ENCODE measurements at places on chromosomes 4 and X.

GRCh38 chr4:100082852-100083251, 107.4 kb downstream of the DDIT4L start:
- DNase-seq = no peak

- DNase-seq = no peak
Measured at GRCh38 chr4:8348071-8348470, 78.5 kb downstream of the HTRA3 start.

DNA sequence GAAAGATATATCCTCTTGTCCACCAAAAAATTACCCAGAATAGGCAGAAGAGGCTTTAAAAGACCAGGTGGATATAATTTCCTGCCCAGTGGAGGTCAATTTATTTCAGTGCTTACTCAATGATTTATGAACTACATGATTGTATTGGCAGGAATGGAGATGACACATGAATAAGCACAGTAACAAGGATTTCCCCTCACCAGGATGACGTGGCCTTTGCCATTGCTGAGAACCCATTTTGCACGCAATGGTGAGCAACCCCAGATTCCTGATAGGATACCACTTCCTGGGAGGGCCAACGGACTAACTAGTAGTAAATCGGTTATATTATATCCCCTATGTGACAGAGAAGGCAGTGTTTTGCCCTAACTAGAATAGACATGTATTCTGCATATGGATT, 11.6 kb upstream of the TTC29 start:
- no peak for DNase-seq

DNA sequence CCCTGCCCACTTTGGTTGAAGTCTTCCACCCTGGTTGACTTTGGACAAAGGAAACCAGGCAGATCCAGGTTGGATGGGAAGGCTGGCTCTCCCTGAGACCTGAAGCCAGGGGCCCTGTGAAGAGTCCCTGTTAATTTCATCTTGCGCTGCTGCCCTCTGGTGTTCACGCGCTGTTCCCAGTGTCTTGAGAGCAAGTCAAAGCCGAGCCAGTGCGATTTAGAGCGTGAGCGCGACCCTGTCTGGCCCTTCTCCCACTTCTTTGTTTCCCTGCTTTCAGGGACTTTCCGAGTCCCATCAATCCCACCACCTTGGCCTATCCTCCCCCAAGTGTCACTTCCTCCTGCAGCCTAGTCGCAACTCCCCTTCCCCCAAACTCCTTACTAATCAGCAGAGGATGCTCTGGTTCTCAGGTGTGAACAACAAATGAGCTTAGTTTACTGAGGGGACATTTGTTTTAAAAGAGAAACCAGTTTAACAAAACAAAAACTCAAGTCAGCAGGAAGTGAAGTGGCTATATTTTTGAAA, 25.8 kb upstream of the CHRNA9 start:
- peak; percentile 90 for DNase-seq

GRCh38 chrX:13607996-13608365, 38.6 kb downstream of the EGFL6 start:
- no peak for DNase-seq

- peak; percentile 30 for DNase-seq
Measured at GRCh38 chr4:120922381-120923206, at the start of gene PRDM5. Gene PRDM5, minus strand, starts transcription at chr4:120922726. Its CDS starts 118 bp downstream, at chr4:120922608.

- DNase-seq = no peak
Measured at GRCh38 chr4:14771094-14771493, 231.2 kb upstream of the CPEB2 start.

DNA sequence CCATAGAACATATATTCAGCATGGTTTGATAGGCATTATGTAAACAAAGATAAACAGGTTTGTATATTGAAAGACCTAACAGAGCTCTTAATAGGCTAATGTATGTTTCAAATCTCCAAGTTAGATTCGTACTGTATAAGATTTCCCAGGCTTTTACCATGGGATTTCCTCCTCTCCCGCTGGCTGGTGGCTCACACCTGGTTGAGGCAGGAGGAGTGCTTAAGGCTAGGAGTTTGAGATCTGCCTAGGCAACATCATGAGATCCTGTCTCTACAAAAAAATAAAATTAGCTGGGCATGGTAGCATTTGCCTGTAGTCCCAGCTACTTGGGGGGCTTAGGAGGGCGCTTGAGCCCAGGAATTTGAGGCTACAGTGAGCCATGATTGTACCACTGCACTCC, 5.4 kb downstream of the CPE start:
- DNase-seq = no peak

Measured in activated naive CD4-positive, alpha-beta T cell treated with anti-CD3 and anti-CD28 coated beads, Interleukin-2, amount 50 U/mL, for 16 hours (primary cell).